ENCODE measurements at places on chromosomes 11 and 22.

DNA sequence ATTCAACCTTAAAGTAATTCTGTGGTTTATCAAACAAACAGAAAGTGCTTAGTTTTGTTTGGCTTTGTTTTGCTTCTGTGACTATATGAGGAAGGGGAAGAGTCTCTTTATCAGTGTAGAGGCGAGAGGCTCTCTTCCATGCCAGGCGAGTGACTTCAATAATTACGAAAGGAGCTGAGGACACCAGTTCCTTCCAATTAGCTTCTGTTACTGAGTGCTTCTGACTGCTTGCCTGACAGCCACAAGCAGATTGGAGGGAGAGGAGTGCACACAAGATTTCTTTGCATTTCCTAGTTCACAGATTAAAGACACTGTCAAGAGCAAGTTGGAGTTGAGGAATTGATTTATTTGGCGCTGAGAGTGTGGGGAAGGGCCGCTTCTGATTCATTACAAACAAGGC, 1484.5 kb upstream of the TENM4 start:
- DNase-seq: no peak

GRCh38 chr22:32758866-32759385, 42.6 kb upstream of the TIMP3 start:
- no peak for DNase-seq

DNA sequence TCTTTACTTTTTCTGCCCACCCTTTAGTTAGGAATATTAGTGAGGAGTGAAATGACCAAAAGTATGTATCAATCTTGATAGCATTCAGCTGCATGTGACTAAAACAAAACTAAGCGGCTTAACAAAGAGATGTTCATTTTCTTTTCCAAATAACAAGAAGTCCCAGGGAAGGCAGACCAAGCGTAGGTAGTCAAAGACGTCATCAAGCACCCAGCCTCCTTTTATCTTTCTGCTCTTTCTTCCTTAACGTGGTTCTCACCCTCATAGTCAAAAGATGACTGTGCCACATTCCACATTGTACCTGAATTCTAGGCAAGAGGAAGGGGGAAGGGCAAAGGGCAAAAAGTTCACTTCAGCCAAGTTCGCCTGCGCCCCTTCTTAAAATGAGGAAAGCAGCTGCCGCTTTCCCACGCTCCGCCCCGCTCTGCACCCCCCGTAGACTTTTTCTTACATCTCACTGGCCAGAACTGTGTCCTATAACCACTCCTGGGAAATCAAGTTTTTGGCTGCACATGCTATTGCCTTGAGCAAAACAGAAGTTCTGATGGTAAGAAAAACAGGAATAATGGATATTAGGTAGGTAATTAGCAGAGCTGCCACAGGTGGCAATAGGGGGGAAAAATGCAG, 14.6 kb upstream of the PGM2L1 start:
- DNase-seq: no peak

DNA sequence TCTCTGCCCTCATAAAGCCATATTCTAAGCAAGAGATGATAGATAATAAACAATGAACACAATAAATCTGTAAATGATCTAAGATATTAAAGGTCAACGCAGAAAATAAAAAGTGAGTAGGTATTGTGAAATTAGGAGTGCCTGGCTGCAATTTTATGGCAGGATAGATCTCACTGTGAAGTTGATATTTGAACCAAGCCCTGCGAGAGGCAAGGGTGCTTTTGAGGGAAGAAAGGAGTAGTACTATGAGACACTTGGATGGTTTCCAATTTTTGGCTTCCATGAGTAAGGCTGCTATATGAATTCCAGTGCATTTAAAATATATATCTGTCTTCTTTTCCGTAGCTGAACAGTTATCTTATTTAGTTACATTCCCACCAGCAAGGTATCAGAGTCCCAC, 720.0 kb upstream of the CNTN5 start:
- no peak for DNase-seq

- DNase-seq: no peak
Measured at GRCh38 chr22:43173976-43174720, 12.8 kb downstream of the TTLL12 start.

GRCh38 chr11:68862421-68862820, 20.7 kb upstream of the CPT1A start:
- DNase-seq: no peak

GRCh38 chr11:130118165-130118564, 41.4 kb upstream of the ST14 start:
- no peak for DNase-seq

DNA sequence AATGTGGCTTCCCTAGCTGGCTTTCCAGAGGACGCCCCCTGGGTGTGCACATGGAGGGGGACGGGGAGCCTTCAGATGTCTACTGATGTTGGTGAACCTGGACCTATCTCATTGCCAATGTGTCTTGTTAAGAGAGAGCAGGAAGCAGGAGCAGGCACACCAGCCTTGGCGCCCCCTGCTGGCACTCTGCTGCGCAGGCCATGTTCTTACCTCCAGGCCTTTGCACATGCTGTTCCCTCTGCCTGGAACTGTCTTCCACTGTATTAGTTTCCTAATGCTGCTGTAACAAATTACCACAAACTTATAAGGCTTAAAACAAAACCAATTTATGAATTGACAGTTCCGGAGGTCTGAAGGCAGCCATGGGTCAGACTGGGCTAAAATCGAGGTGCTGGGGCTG, 23.6 kb upstream of the MN1 start:
- no peak for DNase-seq

DNA sequence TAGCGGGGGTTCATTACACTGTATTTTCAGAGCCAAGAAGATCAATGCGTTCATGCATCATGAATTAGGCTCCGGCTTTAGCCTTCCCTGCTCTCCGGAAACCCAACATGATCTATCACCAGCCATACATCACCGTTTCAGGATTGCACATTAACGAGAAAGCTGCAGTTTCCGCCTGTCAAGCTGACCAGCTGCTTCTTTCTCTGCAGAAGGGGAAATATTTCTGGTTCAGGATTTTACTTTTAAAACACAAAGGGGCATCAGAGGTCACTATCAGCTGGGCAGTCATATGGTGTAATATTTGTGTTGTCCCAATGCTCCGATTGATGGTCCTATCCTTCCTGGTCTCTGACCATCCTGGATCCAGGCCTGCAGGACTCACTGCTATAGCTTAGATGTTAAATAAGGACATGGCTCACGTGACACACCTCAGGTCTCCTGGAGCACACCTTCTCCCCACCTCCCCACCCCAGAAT, 21.4 kb upstream of the CADM1 start:
- DNase-seq: no peak

DNA sequence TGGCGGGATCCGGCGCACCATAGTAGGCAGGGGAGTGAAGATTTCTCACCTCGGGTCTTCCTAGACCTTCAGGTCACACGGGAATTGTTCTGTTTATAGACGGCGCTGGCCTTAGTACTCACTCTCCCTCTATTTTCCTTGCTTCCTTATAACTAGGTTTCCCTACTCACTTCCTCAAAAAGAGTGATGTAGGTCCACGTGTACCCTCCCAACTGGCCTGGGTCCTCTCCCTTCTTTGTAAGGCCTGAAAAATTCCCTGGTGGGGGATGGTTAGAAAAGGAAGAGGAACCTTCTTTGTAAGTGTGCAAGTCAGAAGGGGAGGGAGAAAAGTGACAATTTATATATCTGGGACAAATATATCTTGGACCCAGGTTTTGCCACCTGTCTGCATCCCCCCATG, 2.9 kb upstream of the TMEM9B start:
- DNase-seq: no peak

DNA sequence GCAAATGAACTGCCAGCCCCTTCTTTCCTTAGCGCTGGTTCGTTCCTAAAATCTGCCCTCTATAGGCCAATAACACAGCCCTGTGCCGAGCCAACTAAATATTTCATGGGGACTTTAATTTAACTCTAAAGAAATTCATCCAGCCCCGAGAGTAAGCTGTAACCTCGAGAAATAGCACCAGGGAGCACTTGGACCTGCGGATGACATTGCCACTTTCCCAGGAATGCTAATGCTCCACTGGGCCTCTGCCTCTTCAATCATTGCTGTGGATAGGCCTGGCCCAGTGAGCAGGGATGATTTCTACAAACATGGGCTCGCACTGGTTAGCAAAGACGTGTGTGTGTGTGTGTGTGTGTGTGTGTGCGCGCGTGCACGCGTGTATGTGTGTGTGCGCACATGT, 95.3 kb upstream of the TBCEL start:
- no peak for DNase-seq

GRCh38 chr11:26556582-26556981, 15.5 kb downstream of the MUC15 start:
- DNase-seq: no peak

DNA sequence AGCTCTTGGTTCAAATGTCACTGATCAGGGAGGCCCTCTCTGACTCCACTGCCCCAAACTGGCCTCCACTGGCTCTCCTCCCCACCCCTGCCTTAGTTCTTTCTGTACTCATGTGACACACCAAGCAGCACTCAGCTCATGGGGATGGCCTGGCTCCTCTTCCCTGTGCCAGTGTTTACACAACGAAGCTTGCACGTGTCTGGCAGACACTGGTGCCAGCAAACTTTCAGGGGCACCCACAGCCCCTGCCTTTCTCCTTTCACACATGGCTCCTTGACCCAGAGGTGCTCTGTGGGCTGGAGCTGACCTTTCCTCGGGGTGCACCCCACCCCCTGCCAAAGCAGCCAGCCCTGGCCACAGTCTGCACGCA, 37.6 kb upstream of the PARVG start:
- no peak for DNase-seq

DNA sequence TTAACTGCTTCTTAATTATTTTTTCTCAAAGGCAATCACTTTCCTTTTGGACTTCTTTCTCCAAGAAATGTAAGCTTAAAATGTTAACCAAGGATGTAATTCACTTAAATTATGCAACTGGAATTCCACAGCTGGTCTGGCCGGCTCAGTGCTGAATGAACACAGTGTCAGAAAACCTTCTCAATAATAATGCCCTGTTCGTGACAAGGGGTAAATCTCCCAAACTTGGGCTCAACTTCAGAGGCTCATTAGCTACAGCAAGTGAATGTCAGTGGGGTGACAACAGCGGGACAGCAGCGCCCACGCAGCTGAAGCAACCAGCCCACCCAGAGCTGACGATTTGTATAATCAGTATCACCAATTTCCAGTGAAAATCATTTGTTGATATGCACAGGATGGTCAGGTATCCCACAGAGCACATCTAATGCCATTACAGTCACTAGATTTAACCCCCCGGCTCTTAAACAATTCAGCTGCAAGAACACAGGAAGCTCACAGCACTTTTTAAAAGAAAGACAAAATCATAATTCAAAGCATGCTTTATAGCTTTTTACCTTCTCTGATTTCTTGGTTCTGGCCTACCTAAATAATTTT, 704.8 kb downstream of the DLG2 start:
- DNase-seq: no peak

- DNase-seq: no peak
Measured at GRCh38 chr22:22935546-22936157, 48.0 kb downstream of the IGLL5 start.

GRCh38 chr11:100760744-100761143, 73.7 kb downstream of the ARHGAP42 start:
- DNase-seq: no peak

- no peak for DNase-seq
Measured at GRCh38 chr11:71465054-71465453, 12.1 kb downstream of the NADSYN1 start.

DNA sequence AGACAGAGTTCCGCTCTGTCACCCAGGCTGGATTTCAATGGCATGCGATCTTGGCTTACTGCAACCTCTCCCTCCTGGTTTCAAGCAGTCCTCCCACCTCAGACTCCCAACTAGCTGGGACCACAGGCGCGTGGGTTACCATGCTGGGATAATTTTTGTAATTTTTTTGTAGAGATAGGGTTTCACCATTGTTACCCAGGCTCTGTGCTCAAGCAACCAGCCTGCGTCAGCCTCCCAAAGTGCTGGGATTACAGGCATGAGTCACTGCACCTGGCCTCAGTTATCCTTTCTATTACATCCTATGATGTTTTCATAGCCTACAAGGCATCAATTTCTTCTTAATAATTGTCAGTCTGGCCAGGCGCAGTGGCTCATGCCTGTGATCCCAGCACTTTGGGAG, 36.5 kb downstream of the LRRC74B start:
- peak; percentile 38 for DNase-seq

GRCh38 chr11:119478711-119479285, 55.8 kb upstream of the THY1 start:
- DNase-seq: no peak

DNA sequence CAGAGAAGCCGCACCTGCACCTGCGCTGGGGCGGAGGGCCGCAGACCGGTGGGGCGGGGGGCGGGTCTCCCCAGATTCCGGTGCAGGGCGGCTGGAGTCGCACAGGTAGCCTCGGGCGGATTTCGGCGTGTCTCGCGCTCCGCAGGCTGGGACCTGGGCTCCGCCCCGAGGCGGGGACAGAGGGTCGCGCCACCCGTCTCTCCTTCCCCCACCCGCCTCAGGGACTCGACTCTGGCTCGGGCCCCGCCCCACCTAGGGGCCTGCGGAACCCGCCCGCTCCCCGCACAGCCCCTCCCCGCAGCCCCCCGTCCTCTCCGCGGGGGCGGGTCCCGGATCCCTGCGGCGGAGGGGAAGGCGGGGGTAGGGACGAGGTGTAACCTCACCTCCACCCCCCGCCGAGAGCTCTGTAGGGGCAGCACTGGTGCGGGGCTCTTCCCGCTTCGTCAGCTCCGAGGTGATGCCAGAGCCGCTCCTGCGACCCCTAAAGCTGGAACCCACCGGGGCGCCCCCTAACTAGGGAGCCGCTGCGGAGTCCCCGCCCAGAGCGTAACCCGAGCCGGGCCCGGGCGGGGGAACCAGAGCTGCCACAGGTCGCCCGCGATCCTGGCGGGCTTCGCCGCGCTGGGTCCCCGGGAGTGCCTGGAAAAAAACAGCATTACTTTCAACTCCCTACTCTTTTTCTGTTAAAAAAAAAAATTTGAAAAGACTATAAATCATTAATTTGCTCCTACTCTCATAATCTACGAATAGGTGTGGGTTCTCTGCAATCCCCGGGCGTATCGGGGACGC, at the start of gene SLC29A2:
SLC29A2 (minus strand) TSS at position 134 of the 789 bp plus-strand sequence. CDS start 169 bp downstream, outside the sequence.
- DNase-seq: peak; percentile 57

DNA sequence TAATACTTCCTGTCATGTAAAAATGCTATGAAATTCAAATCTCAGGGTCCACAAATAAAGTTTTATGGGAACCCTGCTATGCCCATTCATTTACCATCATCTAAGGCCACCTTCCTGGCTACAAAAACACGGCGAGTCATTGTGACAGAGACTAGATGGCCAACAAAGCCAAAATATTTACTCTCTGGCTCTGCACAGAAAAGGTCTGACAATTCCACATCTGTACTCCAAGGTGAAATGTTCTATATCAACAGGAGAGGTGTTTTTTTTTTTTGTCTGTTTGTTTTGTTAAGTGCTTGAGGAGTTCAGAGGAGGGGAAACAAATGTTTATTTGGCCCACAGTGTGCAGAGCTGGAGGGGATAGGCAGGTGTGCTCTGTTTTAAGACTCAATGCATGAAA, 18.6 kb upstream of the TMA7B start:
- DNase-seq: no peak
